ENCODE measurements at places on chromosomes 11 and 22.
A peak's percentile ranks its signal among the peaks of the same experiment; 100 is the strongest.

DNA sequence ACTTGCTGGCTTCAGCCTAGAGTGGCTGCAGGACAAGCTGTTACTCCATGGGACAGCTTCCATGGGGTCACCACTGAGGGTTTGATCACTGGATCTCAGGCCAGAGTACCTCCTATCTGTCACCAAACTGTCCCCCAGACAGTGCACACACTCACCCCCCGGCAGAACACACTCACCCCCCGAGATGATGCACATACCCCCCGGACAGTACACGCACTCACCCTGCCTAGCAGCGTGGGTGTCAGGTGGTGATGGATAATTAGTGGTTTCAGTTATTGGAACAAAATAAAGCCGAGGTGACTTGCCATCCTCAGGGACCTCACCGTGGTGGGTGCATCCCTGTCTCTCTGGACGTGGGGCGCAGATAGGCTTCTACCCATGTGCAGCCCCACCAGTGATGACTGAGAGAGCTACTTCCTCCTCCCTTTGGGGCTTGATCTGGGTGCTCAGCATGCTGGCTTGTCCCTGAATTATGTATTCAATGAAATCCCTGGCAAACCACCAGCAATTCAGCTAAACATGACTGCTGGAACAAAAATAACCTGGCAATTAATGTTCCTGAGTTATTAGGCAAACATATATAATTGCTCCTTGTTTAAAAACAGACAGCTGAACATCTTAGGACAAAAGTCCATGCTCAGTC is 18.9 kb downstream of the TANGO2 start:
- no peak for DNase-seq

DNA sequence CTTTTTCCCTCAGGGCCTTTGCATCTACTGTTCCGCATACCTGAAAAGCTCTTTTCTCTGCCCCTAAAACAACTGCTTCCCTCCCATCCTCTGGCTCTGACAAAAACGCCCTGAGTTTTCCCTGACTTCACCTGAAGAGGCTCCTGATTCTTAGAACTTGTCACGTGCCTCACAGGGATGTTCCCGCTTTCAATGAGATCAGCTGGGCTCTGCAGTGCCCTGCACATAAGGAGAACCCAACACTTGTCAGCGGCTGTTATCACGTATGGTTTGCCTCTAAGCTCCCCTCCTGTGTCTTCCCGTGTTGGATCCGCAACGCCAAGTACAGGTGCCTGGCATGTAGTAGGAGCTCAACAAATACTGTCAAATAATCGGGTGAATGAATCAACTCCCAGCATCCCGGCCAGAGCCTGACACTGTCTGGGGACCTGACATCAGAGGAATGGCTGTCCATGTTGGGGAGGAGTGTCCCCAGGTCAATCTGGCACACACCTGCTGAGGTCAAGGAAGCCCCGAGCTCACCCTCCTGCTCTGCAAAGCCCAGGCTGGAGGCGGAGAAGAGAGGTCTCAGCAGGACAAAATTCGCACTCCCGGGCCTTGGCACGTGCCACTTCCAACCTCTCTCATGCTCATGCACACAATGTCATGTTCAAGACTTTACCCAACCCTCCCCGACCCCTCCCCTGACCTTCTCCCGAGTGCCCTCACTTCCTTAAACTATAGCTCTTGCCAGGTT is 4.2 kb upstream of the GRK2 start:
- DNase-seq: no peak

GRCh38 chr22:49756676-49757075 is 71.0 kb downstream of the BRD1 start:
- no peak for DNase-seq

DNA sequence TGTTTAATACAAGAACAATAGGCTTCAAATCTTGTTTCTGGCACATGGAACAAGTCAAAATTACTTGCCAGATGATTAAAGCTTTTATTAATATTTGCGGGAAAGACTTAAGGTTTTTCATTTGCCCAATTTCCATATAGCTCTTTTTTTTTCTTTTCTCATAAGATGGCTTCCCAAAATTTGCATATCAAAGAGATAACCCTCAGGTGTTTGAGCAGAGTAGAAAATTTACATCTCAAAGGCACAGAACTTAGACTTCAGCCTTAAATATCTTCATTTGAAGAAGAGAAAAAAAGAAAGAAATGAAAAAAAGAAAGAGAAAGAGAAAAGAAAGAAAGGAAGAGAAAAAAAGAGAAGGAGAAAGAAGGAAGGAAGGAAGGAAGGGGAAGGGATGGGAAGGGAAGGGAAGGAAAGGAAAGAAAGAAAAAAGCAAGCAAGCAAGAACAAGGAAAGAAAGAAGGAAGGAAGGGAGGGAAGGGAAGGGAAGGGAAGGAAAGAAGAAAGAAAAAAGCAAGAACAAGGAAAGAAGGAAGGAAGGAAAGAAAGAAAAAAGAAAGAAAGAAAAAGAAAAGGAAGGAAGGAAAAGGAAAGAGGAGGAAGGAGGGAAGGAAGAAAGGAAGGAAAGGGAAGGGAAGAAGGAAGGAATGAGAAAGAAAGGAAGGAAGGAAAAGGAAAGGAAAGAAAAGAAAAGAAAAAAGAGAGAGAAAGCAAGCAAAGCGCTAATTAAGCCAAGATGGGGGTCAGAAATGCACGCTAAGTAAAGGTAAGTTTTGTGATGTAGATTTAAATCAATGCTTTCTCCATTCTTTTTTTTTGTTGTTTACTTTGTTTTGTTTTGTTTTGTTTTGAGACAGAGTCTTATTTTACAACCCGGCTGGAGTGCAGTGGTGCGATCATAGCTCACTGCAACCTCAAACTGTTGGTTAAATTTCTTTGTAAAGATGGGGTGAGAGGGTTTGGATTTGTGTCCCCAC is 20.2 kb upstream of the IFITM3 start:
- peak; percentile 47 for DNase-seq

GRCh38 chr11:130159657-130160497 is at the start of gene ST14:
ST14 (plus strand) TSS chr11:130159782; CDS start chr11:130159980, 198 bp downstream.
- no peak for DNase-seq

DNA sequence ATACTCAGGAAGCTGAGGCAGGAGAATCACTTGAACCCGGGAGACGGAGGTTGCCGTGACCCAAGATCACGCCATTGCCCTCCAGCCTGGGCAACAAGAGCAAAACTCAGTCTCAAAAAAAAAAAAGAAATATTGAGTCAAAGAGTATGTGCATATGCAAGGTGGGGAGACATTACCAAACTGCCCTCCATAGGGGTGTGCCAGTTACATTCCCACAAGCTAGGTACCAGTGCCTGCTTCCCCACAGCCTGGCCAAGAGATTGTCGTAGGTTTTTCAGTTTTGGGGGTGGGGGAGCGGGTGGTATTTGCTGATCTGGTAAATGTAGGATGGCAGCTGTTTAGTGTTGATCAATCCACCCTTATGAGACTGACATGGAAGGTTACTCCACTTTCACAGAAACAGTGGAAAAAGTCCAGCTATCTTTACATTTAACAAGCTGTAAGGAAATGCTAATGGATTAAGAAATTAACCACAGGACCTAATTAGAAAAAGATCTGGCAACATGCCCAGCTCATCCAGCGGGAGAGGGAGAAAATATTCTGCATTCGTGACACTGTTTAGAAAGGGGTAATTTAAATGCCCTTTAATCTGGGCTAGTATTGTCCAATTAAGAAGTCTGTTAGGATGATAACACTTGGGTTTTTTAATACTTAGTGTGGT is 89.4 kb downstream of the PACS1 start:
- DNase-seq: no peak

GRCh38 chr11:70493089-70493474 is 94.8 kb downstream of the CTTN start:
- no peak for DNase-seq

DNA sequence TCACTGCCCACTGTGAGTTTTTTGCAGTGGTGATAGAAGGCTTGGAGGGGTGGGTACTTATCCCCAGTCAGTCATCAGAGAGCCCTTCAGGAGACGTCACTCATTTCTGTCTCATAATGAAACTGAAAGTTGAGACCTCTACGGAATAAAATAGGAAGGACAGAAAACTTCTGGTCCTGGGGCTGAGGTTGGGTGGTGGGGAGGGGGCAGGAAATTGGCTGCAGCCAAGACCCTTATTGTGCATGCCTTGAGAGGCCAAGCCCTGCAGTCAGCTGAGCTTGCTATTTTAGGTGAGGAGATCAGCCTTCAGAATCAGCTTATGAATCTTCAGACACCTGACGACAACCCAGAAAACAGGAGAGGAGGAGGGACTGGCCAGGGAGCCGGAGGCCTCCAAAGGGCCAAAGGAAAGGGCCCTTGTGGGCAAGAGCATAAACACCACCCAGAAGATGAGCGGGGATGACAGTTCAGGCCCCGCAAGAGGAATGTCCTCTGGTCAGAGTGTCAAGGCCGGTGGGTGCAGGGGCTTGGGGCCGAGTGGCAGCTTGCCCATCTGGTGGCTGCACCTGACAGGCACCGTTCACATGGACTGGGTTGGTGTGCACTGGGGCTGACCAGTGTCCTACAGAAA is 17.9 kb upstream of the ADA2 start:
- no peak for DNase-seq

DNA sequence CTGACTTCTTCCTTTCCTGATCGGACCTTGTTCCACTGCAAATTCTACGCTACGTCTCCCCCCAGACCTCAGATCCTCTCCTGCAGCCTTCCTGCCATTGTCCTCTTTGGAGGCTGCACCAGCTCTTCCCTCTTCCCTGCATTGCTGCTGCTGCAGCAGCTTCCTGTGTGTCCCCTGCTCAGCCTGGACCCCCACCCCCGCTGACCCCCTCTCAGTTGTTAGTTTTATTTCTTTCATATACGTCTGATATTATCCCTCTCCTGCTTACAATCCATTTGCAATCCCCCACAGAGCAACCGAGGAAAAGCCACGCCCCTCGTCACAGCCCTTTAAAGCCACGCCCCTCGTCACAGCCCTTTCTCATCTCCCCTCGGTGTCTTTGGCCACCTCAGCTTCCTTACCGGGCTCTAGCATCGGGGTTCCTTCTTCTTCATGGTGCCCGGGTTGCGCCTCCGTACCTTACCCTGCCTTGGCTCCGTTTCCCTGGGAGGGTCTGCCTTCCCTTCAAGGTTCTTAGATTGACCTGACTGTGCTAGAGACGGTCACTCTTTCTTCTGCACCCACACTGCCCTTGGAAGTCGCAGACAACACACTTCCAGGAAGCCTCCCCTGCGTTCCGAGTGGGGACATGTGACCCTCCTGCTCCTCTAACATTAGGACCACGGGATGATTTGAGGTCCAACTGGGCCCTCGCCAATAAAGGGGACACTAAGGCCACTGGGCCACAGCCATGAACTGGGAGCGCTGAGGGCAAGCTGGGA is 4.8 kb downstream of the MRGPRG start:
- no peak for DNase-seq

DNA sequence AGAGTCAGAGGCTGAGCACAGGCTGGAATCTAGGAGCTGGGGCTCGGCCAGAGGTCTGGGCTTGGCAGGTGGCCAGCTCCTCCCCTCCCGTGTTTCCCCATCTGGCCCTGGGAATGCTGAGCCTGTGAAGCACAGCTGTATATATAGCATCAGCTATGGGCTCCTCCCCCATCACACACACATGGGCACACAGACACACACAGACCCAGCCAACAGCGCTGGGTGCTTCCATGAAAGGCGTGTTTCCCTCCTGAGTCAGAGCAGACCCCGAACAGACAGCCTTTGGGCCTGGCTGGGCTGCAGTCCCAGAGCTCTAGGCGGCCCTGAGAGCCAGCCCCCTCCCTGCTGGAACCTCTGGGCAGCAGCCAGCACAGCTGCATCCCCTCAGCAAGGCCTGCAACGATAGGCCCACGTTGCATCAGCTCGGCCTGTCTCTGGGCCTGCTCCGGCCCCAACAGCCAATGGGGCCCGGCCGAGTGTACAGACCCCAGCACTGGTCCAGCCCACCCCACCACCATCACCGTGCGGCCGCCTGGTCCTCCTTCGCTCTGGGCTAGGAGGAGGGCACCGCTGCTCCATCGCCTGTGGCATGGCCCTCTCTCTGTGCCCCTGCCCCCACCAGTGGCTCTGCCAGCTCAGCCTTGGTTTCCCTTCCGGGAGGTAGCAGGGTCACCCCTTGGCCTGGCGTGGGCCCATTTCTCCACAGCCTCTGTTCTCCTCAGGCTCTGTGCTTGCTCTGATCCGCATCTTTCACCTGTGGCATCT is 7.6 kb upstream of the SERPINH1 start:
- DNase-seq: peak; percentile 100

Measured in fibroblast of the aortic adventitia (primary cell).